ENCODE measurements at places on chromosomes 2 and 18. TPM values are rescaled to one million over a fixed set of nuclear protein-coding genes. Genes with fewer than 3 reads are reported as not detected.

SGO2 gene
- total RNA-seq, result 29.9 TPM

ERMN gene
- total RNA-seq, result 0.59 TPM

DSG1 gene
- not detected for total RNA-seq

PER2 gene
- 4.1 TPM for total RNA-seq

LIMS3 gene
- 2.5 TPM for total RNA-seq

DLX1 gene
- not detected for total RNA-seq

PTPRN gene
- total RNA-seq, result 5.7 TPM
